ENCODE measurements at places on chromosomes 12 and 14.

DNA sequence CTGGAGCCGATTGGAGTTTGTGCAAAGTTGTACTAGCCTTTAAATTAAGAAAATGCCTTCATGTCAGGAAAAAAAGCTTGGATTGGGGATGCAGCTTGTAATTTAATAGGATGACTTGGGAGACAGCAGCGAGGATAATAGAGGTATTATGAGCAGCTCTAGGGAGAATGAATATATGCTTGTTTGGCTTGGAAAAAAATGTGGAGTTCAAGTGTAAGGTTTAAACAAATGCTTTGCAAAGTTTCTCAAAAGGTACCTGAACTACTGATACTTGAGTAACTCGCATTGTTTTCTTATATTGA, 65.3 kb upstream of the RASSF3 start:
- DNase-seq: no peak

DNA sequence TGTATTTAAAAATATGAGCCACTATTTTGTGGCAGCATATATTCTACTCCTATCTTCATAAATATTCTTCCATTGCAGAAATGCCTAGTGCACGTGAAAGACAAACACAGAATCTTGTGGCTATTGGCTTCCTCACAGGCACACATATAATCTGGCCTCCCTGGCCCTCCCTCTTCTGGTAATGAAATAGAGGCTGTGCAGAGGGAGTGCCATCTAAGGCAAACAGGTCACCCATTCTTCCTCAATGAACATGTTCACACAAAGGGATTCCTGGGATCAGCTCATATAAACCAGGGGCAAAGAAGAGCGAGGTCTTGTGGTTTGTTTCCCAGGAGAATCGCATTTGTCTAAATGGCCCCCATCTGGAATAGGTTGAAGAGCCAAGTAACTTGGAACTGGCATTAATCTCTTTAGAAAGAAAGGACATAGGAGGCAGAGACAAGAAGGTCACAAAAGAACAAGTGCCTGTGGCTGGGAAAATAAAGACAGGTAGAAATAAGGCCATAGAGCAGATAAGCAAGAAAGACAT, 171.6 kb upstream of the PTPRQ start:
- DNase-seq: no peak

DNA sequence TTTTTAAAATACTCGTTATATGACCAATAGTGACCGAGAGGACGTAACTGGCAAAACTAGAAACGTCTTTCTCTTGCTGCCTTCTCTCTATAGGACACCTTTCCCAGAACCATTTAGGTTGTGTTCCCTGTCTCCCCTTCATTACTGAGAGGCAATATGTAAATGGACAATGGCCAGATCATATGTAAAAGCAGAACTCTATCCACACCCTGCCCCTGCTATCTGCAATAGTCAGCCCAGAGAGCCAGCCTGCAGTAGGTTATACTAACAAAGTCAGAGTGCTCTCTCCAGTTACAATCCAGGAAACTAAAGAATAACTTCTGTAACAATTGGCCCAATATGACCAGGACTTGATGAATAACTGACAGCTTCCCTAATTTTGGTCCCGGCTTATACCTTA, 216.8 kb downstream of the ANO6 start:
- DNase-seq: no peak

DNA sequence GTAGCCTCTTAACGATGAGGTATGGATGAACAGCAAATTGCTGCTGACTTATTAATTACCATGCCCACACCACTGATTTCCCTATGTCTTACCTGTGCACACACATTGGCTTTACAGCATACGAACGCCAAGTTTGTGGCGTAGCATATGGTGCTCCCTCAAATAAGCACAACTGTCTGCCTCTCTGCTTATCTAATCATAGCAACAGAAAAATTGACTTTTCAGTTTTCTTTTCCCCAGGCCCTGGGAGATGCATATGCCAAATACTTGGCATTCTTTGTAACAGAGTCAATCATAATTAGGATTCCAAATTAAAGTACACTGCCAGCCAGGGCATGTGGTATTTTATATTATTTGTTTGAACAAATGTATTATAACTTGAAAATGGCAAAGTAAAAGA, 625.5 kb downstream of the DIO2 start:
- DNase-seq: no peak

- DNase-seq: peak; percentile 90
Observed at GRCh38 chr14:50532502-50533240, at the start of gene MAP4K5. MAP4K5 (minus strand) TSS chr14:50532569; CDS start chr14:50532049, 520 bp downstream.

GRCh38 chr12:99809909-99810308, 162.4 kb downstream of the GARIN6 start:
- DNase-seq: no peak

GRCh38 chr14:39827901-39828655, 395.8 kb upstream of the FBXO33 start:
- DNase-seq: no peak

- no peak for DNase-seq
Observed at GRCh38 chr14:72573725-72574417, 320.0 kb downstream of the DPF3 start.

DNA sequence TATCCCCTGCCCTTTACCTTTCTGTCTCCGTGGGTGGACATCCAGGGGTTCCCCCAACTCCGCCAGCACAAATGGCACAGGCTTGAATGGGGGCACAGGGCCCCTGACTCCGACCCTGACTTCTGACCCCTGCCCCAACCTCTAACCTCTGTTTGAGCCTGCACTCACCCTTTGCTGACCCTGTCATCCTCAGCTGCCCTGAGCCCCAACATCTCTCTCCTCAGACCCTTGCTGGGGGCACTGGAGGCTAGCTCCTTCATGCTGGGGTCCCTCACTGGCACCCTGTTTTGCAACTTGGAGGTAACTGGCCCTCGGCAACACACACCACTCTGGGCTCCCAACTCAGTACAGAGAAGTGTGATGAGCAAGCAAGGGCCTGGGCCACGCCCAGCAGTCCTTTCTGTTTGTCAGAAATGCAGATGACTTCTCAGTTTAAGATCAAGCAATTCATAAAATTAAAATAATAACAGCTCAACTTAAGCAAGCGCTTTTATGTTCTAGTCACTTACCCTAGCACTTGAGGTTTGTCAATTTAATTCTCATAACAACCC, 2.1 kb downstream of the IFI27 start:
- DNase-seq: no peak

DNA sequence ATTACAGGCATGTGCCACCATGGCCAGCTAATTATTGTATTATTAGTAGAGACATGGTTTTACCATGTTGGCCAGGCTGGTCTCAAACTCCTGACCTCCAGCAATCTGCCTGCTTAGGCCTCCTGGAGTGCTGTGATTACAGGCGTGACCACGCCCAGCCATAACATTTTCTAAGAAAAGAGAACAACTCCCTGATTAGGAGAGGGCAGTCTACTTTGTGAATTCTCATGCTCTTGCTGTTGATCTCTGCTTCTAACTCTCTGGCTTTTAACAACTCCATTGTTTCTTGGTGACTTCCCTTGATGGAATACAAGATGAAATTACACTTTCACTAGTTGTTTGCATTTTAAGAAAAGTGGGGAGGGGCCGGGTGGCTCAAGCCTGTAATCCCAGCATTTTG, 33.6 kb downstream of the SSH1 start:
- DNase-seq: no peak

- DNase-seq: no peak
Observed at GRCh38 chr12:46916796-46917419, 91.1 kb upstream of the SLC38A4 start.

DNA sequence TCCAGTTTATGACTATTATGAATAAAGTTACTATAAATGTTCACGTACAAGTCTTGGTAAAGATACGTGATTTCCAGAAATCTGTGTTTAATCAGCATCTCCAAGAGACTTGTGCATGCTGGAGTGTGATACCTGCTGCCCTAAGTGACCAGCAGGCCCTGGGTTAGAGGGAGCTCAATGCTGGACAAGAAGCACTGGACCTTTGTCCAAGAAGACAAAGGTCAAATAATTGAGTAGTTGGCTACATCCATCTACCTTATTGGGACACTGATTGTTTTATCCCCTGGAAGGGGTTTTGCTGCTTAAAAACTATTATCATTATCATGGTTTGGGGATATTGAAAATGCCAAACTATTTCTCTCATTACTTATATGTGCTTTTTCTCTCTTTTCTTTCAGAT, 37.0 kb upstream of the CHST11 start:
- no peak for DNase-seq

- DNase-seq: no peak
Observed at GRCh38 chr14:97824218-97824617, 1027.0 kb downstream of the VRK1 start.

DNA sequence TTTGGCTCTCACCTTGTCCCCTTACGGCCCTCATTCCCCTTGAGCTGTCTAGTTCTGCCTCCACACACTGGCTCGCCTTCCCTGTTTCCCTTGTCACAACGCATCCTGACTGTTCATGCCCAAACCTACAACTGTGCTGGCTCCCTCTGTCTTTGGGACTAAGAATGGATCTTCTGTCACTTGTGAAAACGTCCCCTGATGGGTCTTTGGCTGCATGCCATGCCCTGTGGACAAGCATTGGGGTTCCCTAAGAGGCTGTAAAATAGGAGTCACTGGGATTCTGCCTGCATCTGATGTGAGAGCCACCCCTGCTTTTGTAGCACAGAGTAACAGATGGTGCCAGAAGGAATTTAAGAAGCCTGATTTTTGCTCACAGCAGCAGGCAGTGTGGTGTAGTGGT, 285.3 kb upstream of the CRY1 start:
- DNase-seq: no peak

GRCh38 chr12:25082628-25083027, 112.3 kb downstream of the DNAI7 start:
- DNase-seq: no peak

- DNase-seq: no peak
Observed at GRCh38 chr12:43290836-43291235, 261.2 kb downstream of the ADAMTS20 start.

DNA sequence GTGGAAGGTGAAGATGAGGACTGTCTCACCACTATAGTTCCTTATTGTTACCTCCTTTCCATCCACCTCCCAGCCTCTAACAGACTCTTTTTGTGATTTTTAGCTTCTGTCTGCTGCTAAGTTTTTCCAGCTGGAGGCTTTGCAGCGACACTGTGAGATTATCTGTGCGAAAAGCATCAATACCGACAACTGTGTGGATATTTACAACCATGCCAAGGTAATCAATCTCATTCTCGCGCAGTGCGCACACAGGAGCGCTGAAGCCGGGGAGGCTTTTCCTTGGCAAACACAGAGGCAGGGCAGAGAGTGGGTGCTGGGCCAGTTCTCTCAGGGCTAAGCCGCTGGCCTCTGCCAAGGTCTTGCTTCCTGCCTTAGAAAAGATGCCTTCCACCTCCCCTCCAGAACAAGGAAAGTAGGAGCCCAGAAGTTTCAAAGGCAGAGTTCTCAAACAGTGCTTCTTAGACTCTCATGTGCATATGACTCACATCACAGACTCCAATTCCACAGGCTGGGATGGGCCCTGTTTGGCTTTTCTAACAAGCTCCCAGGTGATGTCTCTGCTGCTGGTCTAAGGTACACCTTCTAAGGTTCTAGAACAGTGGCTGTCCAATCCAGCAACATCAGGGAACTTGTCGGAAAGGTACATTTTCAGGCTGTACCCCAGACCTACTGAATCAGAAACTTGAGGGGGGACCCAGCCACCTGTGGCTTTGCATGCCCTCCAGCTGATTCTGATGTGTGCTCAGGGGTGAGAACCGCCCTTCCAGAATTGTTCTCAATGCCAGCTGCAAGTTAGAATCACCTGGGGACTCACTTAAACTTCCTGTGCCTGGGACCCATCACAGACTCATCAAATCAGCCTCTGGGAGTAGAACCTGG, 33.8 kb upstream of the PWP1 start:
- DNase-seq: no peak

GRCh38 chr12:100827901-100828520, 33.4 kb downstream of the ANO4 start:
- no peak for DNase-seq

DNA sequence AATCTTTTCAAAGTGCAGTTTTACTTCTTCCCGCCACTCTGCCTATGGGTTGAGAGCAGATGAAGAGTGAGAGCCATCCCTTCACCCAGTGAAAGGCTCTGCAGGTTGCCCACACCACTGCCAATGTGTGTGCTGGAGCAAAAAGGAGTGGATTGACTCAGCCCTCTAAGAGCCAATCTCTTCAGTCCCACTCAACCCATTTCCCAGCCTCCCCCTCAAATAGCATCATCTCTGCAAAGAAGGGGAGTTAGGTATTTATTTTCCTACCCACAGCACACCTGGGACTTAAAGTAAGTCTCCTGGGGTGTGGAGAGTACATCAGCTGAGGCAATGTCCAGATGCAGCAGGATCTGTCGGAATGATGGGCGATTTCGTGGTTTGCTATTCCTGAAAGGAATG, 15.3 kb downstream of the MAP3K12 start:
- no peak for DNase-seq

DNA sequence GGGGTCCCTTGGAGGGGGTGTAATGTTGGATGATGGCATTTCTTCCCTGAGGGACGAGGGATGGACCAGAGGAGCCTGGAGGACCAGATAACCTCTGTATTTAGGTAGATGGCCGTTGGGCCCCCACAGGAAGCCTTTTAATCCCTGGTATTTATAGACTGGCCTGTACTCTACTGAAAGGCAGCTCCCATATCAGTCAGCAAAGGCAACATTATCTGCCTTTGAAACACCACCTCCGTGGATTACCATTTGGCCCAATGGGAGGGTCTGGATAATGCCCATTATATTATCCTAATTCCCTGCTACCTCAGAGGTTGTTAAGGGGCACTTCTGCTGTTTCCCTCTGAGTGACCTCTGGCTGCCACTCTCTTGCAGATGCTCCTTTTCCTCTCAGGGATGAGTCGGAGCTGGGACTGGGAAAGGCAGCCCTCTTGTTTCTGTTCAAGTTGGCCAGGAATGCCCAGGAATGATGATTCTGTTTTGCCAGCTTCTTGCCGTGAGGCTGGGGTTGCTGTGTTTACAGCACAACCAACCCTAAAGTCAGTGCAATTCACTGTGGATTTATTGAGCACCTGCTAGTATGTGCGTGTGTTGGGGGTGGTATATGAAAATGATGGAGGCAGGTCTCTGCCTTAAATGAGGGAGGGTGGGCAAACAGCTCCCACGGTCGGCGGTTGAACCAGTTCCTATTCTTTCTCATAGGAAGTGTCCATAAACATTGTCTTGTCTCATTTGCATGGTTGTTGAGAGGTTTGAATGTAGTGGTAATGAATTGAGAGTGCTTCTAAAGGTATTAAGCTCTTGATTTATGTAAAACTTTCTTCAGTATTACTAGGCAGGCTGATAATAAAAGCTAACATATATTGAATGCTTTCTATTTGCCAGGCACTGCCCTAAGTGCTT, 18.1 kb downstream of the SUSD6 start:
- DNase-seq: no peak

DNA sequence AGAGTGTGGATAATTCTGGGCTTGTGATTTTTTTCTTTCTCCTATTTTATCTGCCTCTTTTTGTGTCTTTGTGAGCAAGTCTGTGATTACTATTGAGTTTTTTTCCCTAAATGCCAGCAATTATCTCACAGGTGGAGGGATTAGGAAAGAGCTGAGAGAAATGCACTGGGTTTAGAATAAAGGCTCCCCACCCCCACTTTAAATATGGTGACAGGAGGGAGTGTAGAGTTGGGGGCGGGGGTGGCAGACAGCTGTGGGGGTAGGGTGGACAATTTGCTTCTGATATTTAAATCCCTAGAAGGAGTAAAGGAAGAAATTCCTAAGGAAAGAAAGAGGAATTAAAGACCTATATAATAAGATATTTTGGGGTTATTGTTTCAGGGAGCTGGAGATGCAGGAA, 145.9 kb downstream of the NRXN3 start:
- DNase-seq: no peak

Measured in activated CD8-positive, alpha-beta T cell treated with anti-CD3 and anti-CD28 coated beads, Interleukin-2, amount 10 ng/mL, durations not matched to agents 7 days and 5 days (primary cell).